Hepatocyte (in vitro differentiated cells): ENCODE measurements at places on chromosomes 5 and 9. TPM values are rescaled to one million over a fixed set of nuclear protein-coding genes. Genes with fewer than 3 reads are reported as not detected.

WWC1 gene
- polyA plus RNA-seq = 21.5 and 27.8 TPM in 2 replicates

SPINK5 gene
- polyA plus RNA-seq = 2.6 and 4.4 TPM in 2 replicates

PCDHB7 gene
- 0.51 and 0.56 TPM in 2 replicates for polyA plus RNA-seq

FBN2 gene
- 41.0 and 56.7 TPM in 2 replicates for polyA plus RNA-seq

SLC36A3 gene
- polyA plus RNA-seq = not detected in 2 replicates

EGFLAM gene
- 6.5 and 9.2 TPM in 2 replicates for polyA plus RNA-seq

NDUFAF2 gene
- polyA plus RNA-seq = 44.5 and 47.6 TPM in 2 replicates

ZCCHC10 gene
- polyA plus RNA-seq = 29.4 and 30.7 TPM in 2 replicates

CD180 gene
- polyA plus RNA-seq = 0.24 TPM in 1 of 2 replicates, not detected in the other

- DNase-seq = no peak
Measured at GRCh38 chr5:177520916-177521513, 4.3 kb upstream of the DDX41 start.

- no peak for DNase-seq
Measured at GRCh38 chr9:11269036-11269435, 656.2 kb upstream of the PTPRD start.

GRCh38 chr5:61162832-61163567 lies 732 bp upstream of the SMIM15 start:
- DNase-seq = no peak

- no peak for DNase-seq
Measured at GRCh38 chr9:115378241-115378640, 260.3 kb upstream of the TNC start.

DNA sequence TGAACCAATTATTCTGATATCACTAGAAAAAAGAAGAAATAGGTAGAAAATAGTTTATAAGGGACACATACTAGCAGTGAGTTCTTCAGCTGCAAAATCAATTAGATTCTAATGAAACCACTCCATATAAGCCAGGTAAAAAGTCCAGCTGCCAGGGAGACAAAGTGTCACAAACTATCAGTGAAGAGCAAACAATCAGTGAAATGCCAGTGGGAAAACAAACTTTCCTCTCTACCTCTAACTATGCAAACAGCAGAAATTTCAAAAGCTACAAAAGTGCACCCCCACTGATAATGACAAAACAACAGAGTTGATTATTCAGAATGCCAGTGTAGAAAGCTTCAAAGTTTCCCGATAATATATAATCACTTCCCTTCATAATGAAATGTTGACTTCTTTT lies 637.2 kb upstream of the ITGA1 start:
- DNase-seq = peak; percentile 5

DNA sequence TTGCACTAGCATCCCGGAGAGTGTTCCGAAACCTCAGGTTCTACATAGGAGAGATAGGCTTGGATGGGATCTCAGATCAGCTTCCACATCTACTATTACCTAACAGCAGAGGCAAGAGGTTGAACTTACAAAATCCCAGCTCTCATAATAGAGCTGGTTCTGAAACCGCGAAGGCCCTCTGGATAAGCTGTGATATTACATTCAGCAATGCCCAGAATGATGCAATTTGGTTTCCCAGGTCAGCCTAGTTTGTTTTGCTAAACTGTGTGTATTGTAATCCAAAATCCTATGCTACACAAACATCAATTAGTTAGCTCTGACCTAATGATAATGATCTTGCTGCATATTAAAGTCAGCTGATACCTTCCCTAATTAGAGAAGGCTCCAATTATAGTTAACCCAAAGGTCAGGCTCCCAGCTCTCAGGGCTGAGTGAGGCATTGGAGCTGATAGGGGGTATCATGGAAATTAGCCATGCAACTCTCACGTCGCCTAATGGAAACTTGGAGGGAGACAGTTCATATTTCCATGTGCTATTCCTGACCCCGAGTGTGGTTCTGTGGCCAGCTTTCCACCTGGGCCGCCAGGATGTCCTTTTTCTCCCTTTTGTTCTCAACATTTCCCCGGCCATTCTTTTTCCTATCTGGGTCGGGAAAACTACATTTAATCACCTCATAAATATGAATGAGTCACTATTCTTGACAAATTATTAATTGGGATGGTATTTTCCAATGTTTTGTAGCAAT lies 278.4 kb upstream of the IRX1 start:
- DNase-seq = no peak

DNA sequence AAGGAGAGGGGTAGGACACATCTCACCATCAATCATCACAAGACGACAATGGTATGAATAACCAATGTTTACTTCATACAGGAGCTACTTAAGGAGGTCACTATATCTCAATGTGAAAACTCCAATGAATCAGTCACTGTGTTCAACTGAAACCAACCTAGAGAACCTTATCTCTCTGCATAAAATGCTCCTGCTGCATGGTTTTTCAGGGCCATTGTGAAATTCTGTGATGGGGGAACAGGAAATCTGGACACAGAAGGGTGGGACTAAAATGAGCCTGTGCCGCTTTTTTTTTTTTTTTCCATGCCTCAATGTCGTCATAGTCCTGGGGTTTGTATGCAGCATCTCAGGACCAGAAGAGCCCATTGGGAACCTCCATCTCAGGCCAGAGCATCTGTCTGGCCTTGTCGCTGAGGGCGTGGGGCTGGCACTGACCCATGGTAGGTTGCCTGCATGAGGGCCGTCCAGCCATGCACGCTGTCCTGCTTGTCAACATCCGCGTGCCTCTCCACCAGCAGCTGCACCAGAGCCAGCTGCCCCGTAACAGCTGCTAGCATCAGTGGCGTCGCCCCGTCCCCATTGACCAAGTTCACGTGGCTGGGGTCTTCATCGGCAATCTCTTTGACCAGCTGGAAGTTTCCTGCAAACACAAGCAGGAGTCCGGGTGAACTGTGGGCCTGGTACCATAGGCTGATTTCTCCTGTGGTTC lies 12.7 kb downstream of the ANKS6 start:
- DNase-seq = no peak

DNA sequence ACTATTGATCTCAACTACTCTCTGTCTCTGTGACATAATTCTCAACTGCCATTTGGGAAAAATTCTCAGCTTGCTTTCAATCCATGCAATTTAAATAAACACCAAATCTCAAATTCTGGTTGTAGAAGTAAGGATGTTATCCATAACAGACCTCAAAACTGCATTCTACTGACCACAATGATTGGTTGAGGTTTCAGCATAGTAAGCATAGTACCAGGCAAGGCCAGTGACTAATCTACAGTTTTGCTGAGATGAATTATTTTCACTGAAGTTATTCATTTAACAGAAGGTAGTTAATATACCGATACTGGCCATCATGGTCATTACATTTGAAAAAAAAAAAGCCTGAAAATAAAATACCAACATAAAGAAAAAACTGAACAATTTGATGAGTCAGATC lies 488.0 kb upstream of the CDH18 start:
- no peak for DNase-seq

- DNase-seq = no peak
Measured at GRCh38 chr9:75992482-75993206, 102.2 kb downstream of the PCSK5 start.

DNA sequence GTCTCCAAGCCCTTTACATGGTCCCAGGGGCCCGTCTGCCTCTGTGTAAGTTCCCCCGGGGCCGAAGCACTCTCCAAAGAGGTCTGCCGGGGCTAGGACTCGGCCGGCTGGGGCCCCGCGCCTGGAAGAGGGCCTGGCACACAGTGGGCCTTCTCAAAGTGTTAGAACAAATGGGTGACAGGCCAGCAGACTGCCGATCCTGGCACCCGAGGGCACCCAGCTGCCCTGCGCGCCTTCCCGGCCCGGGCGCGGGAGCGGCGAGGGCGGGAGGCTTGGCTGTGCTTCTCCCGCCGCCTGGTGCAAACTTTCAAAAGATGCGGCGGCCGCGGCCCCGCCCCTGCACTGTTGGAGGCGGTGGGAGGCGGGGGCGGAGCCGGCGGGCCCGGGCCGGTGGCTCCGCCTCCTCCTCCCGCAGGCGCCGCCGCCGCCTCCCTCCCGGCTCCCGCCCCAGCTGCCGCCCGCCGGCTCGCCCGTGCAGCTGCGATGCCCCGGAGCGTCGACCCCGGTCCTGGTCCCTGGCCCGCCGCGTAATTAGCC lies at the start of gene NEURL1B:
Gene NEURL1B, plus strand, starts transcription at position 442 of the 537 bp plus-strand sequence. CDS start 144 bp downstream, outside the sequence.
- DNase-seq = peak; percentile 91
